ENCODE measurements at places on chromosomes 16 and 17. TPM values are rescaled to one million over a fixed set of nuclear protein-coding genes. Genes with fewer than 3 reads are reported as not detected.

The TBC1D3L gene
- total RNA-seq: 17.0 TPM

The ZNF764 gene
- 11.4 TPM for total RNA-seq

The AHSP gene
- 1.6 TPM for total RNA-seq

The FAM171A2 gene
- total RNA-seq: 27.5 TPM

The SAMD14 gene
- total RNA-seq: 4.8 TPM

The GP2 gene
- not detected for total RNA-seq

The G6PC1 gene
- not detected for total RNA-seq

GRCh38 chr17:68390888-68391545, 66.3 kb downstream of the WIPI1 start:
- no peak overlapping the region for H3K4me3 ChIP-seq
- DNase-seq: no peak
- H3K27ac ChIP-seq: no peak overlapping the region
- H3K4me1 ChIP-seq: no peaks in the 10 kb centered on the region
- H3K36me3 ChIP-seq: peaks cover 6% of the 10 kb centered on the region

DNA sequence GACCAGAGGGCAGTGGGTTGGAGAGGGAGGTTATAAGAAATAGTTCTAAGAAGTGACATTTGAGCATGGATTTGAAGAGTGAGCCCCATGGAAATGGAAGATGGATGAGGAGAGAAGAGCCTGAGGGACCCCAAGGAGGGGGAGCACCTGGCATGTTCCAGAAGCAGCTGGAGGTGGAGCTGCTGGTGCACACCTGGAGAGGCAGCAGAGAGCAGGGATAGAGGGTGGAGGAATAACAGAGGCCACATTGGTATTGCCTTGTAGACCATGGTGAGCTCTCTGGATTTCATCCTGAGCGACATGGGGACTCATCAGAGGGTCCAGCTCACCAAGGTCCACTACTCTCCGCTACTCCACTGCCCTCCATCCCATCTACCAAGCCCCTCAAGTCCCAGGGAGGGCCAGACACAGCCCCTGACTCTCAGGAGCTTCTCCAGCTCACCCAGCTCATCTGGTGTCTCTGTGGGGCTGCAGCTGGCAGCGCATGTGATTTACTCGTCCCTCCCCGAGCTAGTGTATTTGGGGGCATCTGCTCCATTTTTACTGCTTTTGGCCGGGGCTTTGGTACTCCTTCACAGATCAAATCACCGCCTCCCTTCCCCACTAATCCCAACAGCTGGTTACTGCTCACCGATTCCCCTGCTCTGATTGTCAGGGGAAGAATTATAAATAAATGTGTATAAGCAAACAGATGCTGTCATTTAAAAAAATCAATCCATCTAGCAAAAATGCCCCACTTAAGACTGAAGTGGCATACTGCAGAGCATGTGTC, 22.1 kb upstream of the KDM8 start:
- H3K4me3 ChIP-seq: no peak overlapping the region
- no peaks in the 10 kb centered on the region for H3K36me3 ChIP-seq
- H3K27ac ChIP-seq: no peak overlapping the region
- DNase-seq: peak; percentile 52

- no peaks in the 10 kb centered on the region for H3K27me3 ChIP-seq
- DNase-seq: no peak
Measured at GRCh38 chr16:16780588-16780987, 401.6 kb downstream of the NPIPA7 start.

DNA sequence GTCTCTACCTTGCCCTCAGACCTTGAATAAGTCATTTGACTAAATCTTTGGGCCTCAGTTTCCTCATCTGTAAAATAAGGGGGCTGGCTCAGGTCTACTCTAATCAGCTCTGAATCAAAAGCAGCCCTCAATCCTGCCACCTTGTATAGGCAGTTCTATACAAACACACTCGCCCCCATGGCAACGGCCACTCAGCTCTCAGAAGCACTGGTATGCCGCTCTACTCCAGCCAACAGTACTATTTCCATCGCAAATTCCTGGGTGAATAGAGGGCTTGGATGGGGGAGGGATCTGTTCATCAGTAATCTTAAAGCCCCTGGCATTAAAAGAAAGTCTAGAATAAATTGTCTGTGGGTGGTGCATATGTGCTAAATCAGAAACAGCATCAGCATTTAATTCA, 21.2 kb upstream of the TAOK1 start:
- peak; percentile 68 for DNase-seq
- no peak overlapping the region for H3K4me3 ChIP-seq
- H3K27me3 ChIP-seq: no peaks in the 10 kb centered on the region

DNA sequence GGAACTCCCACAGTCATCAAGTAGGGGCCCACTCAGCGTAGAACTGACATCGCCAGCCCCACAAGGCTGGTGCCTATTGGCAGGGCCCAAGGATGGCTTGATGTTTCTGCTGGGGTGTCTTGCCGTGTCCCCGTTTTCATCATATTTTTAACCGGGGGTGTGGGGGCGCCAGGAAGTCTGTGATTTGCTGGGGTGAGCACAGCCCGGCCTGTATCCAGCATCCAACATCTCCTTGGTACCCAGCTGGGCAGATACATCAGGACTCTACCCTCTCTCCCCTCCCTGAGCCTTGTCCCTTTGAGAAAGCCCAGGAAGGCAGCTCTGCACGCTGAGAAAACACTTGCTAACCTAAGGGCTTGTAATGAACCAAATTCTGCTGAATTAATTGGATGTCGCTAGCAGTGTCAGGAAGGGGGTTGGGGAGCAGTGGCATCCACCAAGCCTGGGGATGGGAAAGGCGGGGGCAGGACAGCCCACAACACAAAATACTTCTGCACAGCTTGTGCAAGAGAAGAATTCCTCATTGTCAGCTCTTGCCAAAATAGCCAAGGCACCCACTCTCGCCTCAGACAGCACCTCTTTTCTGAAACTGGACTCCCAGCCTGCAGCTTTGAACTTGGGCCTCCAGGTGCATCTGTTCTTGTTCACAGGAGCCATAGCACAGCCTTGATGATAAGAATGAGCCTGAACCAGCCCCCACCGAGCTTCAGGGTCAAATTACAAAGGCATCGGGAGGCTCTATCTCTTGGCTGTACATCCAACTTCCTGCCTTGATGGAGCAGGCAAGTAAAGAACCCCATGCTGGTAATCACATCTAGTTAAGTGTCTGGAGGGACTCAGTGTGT, 63.7 kb upstream of the LYRM9 start:
- peaks cover 13% of the 10 kb centered on the region for H3K4me1 ChIP-seq
- no peaks in the 10 kb centered on the region for H3K36me3 ChIP-seq
- no peak overlapping the region for H3K4me3 ChIP-seq

GRCh38 chr16:69497876-69498596, 67.7 kb upstream of the NFAT5 start:
- no peaks in the 10 kb centered on the region for H3K27me3 ChIP-seq
- no peaks in the 10 kb centered on the region for H3K4me1 ChIP-seq
- H3K27ac ChIP-seq: no peak overlapping the region
- H3K4me3 ChIP-seq: no peak overlapping the region

DNA sequence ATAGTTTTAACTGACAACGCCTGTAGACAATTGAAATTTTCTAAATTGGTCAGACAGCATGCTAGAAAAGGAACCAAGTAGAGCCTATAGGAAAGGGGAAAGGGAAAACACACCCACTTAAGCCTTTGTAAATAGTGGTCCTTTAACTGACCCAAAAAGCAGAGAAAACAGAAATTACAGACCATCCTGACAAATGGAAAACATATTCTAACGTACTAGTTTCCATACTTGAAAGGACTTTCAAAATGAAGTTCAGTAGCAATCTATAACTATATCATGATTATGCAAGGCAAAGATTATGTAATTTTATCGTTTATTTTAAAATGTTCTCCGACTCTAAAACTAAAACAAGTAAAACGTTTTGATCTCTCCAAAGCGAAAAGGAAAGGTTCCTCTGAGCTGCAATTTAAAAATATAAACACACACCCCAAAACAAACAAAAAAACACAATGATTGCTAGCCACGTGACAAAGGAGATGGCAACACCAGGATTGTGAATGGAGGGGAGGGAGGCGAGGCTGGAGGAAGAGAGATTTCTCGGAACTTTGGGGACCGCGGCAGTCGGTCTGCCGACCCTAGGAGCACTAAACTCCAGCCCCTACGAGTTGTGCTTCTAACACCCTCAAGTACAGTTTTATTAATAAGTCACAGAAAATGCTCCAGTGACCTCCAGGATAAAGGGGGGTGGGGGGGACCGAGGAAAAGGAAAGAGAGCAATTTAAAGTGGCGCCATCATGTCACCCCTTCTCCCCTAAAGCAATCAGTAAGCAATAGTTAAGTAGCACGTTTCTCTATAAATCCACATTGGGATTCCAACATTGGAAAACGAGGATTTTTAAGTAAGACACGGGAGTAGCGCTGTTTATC, 1.7 kb downstream of the KANSL1 start:
- peaks cover 2% of the 10 kb centered on the region for H3K36me3 ChIP-seq
- no peaks in the 10 kb centered on the region for H3K27me3 ChIP-seq
- H3K4me1 ChIP-seq: no peaks in the 10 kb centered on the region
- H3K27ac ChIP-seq: peak overlapping the region; percentile 84
- peak; percentile 62 for DNase-seq

DNA sequence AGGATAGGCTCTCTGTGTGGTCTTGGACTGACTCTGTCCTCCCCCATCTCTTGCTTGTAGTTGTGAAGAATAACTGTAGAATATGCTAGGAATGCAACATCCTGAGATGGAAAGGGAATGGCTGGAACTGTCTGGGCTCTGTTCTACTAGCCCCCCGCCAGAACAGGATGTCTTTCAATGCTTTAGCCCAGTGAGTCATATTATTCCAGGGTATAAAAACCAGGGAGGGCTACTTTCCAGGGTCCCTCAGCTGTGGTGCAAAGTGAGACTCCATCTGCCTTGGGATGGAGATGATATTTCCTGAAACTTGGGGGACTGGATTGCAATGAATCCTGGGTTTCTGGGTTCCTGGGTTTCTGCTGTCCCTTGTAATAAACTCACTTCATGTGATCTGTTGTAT, 32.1 kb downstream of the HYDIN start:
- no peaks in the 10 kb centered on the region for H3K27me3 ChIP-seq
- H3K27ac ChIP-seq: no peak overlapping the region
- H3K4me3 ChIP-seq: no peak overlapping the region
- no peaks in the 10 kb centered on the region for H3K36me3 ChIP-seq
- DNase-seq: no peak

GRCh38 chr17:57708410-57708809, 36.7 kb downstream of the CCDC182 start:
- H3K27me3 ChIP-seq: no peaks in the 10 kb centered on the region
- DNase-seq: no peak
- no peaks in the 10 kb centered on the region for H3K36me3 ChIP-seq
- no peaks in the 10 kb centered on the region for H3K4me1 ChIP-seq
- peak overlapping the region; percentile 63 for H3K4me3 ChIP-seq

DNA sequence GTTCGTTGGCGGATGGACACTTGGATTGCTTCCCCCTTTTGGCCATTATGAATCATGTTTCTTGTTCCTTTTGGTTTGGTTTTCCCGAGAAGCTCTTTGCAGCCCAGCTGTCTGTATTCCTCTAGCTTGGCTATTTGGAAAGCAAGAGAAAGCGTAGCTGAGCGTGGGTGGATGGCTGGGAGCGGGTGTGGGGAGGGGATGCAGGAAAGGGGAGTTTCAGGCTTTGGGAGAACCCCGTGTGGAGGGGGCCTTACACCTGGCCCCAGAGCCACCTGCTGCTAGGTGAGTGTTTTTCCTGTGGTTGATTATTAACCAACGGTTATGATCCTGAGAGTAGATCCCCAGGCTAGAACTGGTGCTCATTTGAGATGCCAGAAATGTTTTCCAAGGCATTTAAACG, 103.7 kb downstream of the RAP1GAP2 start:
- no peak overlapping the region for H3K27ac ChIP-seq
- peaks cover 5% of the 10 kb centered on the region for H3K4me1 ChIP-seq
- no peaks in the 10 kb centered on the region for H3K27me3 ChIP-seq
- H3K4me3 ChIP-seq: no peak overlapping the region

DNA sequence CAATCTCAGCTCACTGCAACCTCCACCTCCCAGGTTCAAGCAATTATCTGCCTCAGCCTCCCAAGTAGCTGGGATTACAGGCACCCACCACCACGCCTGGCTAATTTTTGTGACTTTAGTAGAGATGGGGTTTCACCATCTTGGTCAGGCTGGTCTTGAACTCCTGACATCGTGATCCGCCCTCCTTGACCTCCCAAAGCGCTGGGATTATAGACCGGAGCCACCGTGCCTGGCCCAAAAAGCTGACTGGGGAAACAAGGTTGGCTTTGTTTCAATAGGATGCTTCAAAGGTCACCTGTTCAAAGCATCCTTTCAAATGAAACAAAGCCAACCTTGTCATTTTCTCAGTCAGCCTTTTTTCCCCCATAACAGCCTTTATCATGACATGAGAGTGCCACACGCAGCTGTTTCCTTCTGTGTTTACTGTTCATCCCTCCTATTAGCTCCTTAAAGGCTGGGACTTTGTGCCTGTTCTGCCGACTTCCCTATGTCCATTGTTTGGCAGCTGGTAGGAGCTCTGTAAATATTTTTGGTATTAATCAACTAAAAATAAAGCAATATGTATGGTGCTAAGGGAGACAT, 51.1 kb downstream of the ADAMTS18 start:
- H3K27ac ChIP-seq: no peak overlapping the region
- H3K4me3 ChIP-seq: no peak overlapping the region
- no peaks in the 10 kb centered on the region for H3K27me3 ChIP-seq
- H3K4me1 ChIP-seq: peaks cover 3% of the 10 kb centered on the region
- DNase-seq: no peak

GRCh38 chr17:81453076-81453475, 57.8 kb downstream of the BAHCC1 start:
- H3K36me3 ChIP-seq: no peaks in the 10 kb centered on the region
- no peaks in the 10 kb centered on the region for H3K4me1 ChIP-seq
- H3K27ac ChIP-seq: no peak overlapping the region
- no peak for DNase-seq

DNA sequence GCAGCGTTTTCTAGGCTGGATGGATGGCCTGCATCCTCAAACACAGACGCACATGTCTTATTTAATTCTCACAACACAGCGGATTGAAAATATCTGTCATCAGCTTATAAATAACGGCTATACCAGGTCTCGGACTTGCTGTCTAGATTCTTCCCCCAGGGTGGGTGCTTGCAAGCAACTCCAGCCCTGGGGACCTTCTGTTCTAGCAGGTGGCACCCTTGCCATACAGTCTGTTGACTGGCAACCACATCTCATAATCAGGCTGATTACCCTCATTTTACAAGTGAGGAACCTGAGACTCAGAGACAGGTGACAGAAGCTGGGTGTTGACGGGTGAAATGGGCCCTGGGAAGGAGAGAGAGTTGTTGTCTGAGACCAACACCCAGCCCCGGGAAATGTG, 16.2 kb upstream of the SEZ6 start:
- DNase-seq: no peak
- H3K4me3 ChIP-seq: no peak overlapping the region
- no peaks in the 10 kb centered on the region for H3K27me3 ChIP-seq
- peaks cover 27% of the 10 kb centered on the region for H3K4me1 ChIP-seq
- no peak overlapping the region for H3K27ac ChIP-seq

DNA sequence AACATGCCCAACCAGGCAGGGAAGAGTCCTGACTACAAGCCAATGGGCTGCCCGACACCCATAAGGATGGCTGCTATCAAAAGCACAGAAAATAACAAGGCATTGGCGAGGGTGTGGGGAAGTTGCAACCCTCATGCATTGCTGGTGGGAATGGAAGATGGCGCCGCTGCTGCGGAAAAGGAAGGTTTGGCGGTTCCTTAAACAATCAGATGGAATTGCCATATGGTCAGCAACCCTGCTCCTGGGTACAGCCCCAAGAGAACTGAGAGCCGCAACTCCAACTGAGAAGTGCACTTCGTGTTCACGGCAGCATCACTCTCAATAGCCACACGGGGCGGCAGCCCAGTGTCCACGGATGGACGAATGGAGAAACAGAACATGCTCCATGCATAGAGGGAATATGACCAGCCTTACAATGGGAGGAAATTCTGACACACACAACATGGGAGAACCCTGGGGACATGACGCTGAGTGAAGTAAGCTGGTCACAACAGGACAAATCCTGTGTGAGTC, 193.3 kb downstream of the RBFOX3 start:
- no peak overlapping the region for H3K27ac ChIP-seq
- no peak overlapping the region for H3K4me3 ChIP-seq
- H3K27me3 ChIP-seq: no peaks in the 10 kb centered on the region
- H3K4me1 ChIP-seq: no peaks in the 10 kb centered on the region
- no peaks in the 10 kb centered on the region for H3K36me3 ChIP-seq
